ENCODE measurements at places on chromosomes 11 and 22.

GRCh38 chr11:77154381-77155081, 26.5 kb downstream of the MYO7A start:
- DNase-seq: no peak

- DNase-seq: no peak
Measured at GRCh38 chr11:122273476-122274191, 157.6 kb upstream of the BLID start.

GRCh38 chr11:45662665-45663485, 2.5 kb downstream of the CHST1 start:
- DNase-seq: no peak

DNA sequence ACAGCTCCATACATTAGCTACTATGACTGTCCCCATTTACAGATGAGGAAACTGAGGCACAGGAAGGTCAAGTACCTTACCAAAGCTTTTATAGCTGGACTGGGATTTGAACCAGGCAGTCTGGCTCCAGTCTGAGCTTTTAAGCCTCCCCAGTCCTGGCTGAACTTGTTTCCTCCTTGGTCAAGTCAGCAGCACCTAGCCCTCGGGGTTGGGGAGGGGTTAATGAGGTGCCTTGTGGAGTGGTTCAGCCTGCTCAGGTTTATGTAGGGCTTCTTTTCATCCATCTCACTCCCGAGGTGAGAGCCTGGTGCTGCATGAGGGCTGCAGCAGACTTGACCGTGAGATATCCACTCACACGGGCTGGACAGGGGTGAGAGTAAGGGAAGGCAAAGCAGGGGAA, 36.7 kb upstream of the GCAT start:
- DNase-seq: no peak

DNA sequence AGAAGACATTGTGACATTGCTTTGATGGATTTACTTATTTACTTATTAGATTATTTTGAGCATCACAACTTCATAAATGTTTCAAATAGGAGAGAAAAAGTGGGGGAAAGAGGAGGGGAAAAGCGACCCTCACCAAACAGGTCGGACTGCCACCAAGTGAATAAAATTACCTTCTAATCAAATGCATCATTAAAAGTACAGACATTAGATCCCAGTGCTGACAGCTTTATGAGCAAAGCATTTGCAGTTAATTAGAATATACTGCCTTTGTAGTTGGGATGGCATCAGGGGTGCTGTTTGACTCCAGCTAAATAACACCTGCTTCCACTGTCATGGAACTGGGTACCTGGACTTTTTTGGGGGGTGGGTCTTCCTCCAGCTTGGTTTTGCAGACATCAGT, 299.6 kb downstream of the OPCML start:
- no peak for DNase-seq

DNA sequence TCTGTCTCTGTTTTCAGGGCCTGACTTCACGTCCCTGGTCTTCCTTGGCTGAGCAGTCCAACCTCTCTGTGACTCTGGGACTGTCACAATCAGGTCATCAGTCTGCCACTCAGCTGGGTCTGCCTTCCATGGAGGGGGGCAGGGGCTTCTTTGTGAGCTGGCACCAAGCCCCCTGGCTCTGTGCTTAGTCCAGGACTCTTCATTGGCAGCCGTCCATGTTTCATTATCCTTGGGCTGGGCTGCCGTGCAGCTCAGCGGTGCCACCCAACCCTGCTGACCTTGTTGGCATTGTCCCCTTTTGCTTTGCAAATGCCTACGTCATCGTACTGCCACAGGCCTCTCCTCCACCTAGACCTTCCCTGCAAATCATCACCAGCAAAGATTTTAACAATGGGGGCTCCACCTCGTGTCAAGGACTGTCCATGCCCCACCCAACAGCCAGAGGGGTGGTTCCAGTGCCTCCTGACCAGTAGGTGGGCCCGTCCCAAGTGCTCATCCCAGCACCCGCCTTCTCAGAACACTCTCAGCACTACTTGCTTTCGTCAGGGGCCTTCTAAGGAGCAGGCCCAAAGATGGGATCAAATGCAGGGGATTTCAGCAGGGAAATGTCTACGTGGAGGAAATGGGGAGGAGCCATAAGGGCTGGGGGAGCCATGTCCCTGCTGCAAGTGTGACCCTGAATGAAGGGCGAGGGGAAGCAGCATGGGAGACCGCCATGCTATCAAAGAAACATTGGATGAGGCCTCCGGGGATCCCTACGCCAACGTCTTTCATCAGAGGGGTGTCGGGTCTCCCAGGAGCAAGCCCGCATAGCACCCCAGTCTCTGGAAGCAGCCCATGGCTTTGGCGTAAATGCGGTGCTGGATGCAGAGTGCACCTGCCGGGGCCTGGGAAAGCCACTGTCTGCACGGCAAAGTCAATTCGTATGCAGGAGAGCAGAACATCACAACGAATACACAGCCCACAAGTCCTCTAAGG, 18.2 kb downstream of the KRTAP5-6 start:
- DNase-seq: no peak

All from CD4-positive, alpha-beta T cell treated with Interleukin-6 for 4 hours (primary cell).